Brain pericyte (primary cell): ENCODE measurements at places on chromosomes 2 and 18.

- no peak for DNase-seq
Measured at GRCh38 chr2:4903656-4904348, 788.4 kb upstream of the SOX11 start.

- no peak for DNase-seq
Measured at GRCh38 chr2:217185265-217185995, 325.6 kb upstream of the TNP1 start.

DNA sequence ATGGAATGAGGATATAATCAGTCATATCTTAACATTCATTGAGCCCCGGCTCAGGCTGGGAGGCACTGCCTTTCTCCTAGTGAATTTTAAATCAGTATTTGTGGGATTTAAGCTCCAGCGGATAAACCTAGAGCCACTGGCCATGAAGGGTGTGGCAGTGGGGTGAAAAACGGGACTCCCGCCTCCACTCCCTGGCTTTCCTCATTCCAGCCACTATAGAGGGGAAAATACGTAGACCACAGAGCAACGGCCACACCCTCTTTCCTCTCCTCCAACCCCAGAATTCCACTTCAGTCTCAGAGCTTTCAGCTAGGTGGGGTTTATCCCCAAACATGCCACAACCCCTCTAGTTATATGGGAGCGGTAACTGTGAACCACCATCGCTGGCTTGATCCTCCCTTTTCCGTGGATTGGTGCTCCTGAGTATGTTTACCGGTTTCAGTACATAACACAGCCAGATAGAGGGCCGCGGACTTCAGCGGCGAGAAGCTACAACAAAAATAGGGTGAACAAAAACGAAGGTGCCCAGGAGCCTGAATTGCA lies 70.6 kb upstream of the ITGB6 start:
- DNase-seq: no peak

- DNase-seq: peak; percentile 13
Measured at GRCh38 chr2:74690571-74690970, 36.5 kb downstream of the SEMA4F start.

DNA sequence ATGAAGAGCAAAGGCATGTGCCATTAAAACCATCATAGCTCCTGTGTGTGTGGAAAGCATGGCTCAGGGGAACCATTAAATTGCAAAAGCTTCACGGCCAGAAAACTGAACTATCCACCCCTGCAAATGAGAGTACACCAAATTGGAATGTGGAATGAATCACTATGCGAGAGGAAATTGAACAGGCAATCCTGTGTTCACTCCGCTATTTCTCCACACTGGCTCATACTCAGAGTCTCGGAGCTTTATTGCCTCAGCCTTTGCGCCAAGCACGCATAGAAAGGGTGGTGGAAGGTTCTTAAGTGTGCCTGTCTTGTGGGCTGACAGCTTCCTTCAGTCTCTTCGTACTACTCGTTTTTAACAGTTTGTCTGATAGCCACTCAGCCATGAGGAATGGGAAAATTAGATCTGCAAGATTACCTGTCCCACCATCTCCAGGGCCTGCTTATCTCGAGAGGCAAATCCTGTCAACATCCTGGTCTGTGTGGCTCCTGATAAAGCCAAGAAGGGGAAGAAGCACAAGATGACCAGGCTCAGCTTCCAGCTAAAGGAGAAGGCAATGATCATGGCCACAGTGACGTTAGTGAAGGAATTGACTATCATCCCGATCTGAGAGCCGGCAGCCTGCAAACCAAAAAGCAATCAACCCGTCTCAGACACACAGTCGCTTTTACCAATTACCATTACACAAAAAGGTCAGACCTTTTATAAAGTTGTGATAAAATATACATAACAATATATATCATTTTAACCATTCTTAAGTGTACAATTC lies 34.9 kb downstream of the G6PC2 start:
- DNase-seq: no peak

GRCh38 chr2:71609441-71609840 lies 156.1 kb downstream of the DYSF start:
- no peak for DNase-seq

DNA sequence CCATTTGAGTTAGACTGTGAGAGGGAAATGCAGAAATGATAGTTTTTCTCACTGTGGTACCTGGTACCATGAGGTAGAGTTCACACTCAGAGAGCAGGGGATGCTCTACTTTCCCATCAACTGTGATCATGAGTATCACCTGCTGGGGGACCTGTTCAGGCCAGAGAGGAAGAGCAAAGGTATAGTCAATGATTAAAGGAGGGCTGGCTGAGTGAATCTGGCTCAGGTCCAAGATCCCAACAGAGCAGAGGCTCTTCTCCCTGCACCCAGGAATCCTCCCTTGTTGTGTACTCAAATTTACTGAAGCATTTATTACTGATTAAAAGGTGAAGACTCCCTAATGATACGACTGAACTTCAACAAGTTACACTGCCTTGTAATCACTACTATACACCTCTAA lies 104.6 kb upstream of the CHRNA1 start:
- no peak for DNase-seq

- DNase-seq: no peak
Measured at GRCh38 chr18:58268849-58269248, 224.8 kb downstream of the NEDD4L start.

DNA sequence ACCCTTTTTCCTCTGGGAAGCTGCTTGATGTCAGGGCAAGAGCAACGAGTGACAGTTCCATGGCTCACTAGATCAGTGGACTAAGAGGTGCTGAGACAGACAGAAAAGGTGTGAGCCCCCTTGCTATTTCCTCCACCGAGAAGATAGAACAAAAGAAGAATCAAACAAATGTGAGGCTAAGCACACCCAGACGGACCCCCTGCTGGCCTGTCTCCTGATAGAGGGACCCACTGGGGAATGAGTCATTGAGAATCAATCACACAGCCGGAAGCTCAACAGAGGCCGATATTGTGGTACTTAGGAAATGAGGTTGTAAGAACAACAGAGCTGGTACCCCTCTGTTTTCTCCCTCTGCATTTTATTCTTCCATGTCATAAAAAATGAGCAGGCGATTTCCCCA lies 89.8 kb upstream of the TEX51 start:
- no peak for DNase-seq

- no peak for DNase-seq
Measured at GRCh38 chr18:79796531-79797405, 970 bp upstream of the KCNG2 start.

DNA sequence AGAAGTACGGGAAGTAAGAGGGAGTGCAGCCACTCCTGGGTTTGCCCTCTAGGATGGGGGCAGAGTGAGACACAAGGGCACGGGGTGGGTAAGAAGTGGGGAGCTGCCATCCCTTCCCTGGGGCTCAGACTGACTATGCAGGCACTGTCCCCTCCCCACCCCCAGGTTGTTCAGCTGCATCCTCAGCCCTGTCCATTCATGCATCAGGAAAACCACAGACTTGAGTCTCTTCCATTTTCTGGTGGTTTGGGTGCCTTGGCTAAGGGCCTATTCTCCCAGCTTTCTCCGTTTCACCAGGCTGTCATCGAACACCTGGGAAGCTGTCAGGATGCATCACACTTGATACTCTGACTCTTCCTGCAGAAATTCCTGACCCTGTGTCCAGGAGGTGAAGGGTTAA lies 111.9 kb downstream of the TFCP2L1 start:
- no peak for DNase-seq

- no peak for DNase-seq
Measured at GRCh38 chr2:161713706-161714105, 89.5 kb downstream of the SLC4A10 start.

- peak; percentile 66 for DNase-seq
Measured at GRCh38 chr2:216551234-216552068, 52.8 kb downstream of the RPL37A start.

DNA sequence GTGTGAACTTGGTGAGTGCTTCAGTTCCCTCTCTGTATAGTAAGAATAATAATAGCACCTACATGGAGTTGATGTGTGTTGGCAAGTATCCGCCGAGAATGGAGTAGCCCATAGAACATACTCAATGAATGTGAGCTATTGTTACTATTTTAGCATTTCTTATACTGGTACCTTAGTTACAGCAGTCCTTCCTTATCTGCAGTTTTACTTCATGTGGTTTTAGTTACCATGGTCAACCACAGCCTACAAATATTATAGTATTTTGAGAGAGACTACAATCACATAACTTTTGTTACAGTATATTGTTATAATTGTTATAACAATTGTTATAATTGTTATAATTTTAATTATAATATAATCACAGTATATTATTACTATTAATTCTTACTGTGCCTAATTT lies 152.5 kb upstream of the RASGRP3 start:
- DNase-seq: no peak

- DNase-seq: no peak
Measured at GRCh38 chr2:185862657-185863398, 124.2 kb downstream of the FSIP2 start.
